ENCODE measurements at places on chromosomes 1 and 21. TPM values are rescaled to one million over a fixed set of nuclear protein-coding genes. Genes with fewer than 3 reads are reported as not detected.

The RNASEL gene
- 5.0 TPM for total RNA-seq

The RPTN gene
- not detected for total RNA-seq

The MANEAL gene
- 30.0 TPM for total RNA-seq

The SPATC1L gene
- total RNA-seq: 3.8 TPM

The SRGAP2 gene
- 28.9 TPM for total RNA-seq

GRCh38 chr1:2466270-2466665 lies 9.8 kb upstream of the PLCH2 start:
- DNase-seq: no peak

DNA sequence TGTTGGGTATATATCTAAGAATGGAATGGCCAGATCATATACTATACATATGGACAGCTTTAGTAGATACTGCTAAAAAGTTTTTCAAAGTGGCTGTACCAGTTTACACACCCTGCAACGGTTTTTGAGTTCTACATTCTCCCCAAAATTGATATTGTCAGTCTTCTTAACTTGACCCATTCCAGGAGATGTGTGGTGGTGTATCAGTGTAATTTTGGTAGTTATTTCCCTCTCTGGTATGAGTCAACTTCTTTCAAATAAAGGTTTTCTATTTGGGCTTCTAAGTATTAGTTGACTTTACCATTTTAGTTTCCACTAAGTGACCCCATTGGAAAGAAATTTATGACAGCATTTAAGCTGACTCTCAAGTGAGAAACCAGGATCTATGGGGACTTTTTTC lies 29.2 kb downstream of the INKA2 start:
- DNase-seq: no peak

DNA sequence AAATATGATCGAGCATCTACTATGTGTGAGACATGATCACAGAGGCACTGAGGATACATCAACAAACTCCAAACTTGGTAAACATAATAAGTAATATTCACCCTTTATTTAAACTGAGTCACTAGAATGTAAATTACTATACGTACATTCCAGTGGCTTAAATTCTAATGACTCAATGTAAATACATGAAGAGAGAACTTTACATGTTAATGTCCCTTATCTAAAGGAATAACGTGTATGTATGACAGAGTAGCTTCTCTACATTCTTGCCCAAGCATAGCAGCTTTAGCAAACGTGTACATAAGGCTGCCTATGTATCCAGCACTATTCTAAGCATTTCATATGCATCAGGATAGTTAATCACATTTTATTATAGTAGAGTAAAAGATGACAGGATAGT lies 111.8 kb upstream of the CYYR1 start:
- no peak for DNase-seq

- DNase-seq: no peak
Measured at GRCh38 chr1:226656601-226657277, 82.3 kb downstream of the ITPKB start.

DNA sequence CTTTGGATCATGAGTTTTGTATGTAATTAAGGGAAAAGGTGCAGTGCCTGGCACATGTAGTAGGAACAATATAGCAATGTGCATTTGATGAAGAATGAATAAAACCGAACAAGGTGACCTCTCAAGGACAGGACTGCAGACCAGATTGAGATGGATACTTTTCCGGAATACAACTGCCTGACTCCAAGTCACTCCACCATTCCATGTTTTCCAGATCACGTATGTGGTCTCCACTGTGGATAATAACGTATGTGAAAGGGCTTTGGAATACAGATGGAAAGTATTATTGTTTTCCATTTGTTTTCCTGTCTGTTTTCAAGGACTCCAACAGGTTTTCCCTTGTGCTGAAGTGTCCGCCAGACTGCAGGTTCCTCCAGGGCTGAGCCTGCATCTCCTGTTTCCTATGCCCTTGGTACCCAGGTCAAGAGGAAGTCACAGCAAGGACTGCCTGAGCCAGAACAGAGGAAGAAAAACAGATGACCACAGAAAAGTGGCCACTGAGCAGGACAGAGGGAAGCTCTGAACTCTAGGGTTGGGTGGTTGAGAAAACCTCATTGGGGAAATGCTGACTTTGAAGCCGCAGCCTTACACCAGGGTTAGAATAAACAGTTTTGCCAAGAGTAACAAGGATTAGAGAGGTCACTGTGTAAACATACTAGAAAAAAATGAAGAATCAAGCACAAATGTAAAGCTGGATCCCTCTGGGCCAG lies 4.0 kb downstream of the CFAP45 start:
- DNase-seq: no peak

GRCh38 chr1:35768350-35769187 lies 1.2 kb downstream of the CLSPN start:
- peak; percentile 10 for DNase-seq

DNA sequence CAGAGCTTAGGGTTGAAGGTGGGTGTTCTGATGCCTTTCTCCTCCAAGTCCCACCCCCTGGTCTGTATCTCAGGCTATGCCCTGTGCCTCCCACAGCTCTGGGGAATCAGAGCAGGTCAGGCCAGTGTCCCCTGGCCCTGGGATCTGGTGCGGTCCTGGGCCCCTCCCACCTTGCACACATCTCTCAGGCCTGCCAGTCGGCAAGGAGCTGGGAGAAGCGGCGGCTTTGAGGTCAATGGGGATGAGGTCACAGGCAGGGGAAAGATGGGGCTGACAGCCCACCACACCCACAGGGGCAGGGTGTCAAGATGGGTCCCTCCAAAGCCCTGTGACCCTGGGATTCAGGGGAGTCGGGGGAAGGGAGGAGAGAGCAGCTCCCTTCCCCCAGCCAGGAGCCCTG lies 65.4 kb upstream of the CASZ1 start:
- no peak for DNase-seq

DNA sequence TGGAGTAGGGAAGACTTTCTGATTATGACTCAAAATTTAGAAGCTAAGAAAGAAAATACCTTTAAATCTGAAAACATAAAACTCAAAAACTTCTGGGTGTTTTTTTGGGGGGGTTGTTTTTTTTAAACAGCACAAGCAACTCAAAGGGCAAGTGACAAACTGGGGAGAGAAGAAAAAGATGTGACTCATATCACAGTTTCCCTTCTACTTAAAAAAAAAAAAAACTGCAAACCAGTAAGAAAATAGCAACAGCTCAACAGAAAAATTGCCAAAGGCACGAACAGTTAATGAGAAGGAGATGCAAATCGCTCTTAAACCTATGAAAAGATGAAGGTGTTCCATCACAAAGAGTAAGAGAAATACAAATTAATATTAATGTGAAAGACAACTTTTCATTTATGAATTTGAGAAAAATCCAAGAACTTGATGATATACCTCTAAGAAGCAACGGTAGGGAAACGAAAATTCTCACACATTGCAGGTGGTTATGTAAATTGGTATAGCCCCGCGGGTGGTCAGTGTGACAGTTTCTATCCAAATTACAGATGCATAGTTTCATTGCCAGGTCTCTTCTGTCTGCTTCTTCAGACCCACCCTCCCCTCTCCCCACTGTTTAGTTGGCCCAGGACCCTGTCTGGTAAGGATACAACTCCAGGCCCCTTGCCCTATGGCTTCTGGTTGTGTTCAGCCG lies 9.0 kb downstream of the IFNAR2 start:
- no peak for DNase-seq

DNA sequence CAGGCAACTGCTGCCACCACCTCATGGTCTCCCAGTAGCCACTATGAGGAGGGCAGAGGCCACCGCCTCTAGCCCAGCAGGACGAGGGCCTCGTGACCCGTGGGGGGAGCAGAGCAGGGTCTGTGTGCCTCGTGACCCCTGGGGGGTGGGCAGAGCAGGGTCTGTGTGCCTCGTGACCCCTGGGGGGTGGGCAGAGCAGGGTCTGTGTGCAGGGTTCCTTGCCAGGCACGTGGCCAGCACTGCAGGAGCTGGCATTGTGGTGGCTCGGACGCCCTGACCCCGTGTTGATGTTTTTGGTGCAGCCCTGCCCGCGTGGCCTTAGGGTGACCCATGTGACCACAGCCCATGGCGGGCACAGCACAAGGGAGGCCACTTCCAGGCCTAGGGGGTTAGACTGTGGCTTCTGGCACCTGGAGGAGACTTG lies 52.8 kb downstream of the SLX9 start:
- no peak for DNase-seq
